MCF 10A (cell line): ENCODE measurements at places on chromosomes 6 and 20. TPM values are rescaled to one million over a fixed set of nuclear protein-coding genes. Genes with fewer than 3 reads are reported as not detected.

Gene PGC
- not detected in 2 replicates for total RNA-seq

Gene C20orf202
- total RNA-seq: not detected in 2 replicates

Gene ATP6V1G2
- 1.2 and 2.4 TPM in 2 replicates for total RNA-seq

- DNase-seq: peak; percentile 59
Observed at GRCh38 chr20:57432862-57433491, 41.8 kb downstream of the RBM38 start.

DNA sequence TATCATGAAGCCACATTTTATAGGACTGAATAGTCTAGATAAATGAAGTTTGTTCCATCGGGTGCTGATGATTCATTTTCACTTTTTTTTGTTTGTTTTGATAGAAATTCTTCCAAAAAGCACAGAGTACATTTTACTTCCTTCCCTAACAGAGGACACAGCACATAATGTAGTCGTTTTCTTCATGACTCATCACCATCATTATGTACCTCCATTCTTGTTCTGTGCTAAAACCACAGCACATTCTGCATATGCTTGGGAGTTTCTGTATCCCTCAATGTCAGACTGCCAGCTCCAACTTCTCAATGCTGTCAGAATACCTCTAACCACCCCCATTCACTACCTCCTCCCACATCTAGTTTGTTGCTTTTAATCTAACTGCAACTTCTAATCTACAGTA, 1004.9 kb upstream of the ADGRB3 start:
- DNase-seq: peak; percentile 79
